Frontal cortex (tissue), 4 donors: ENCODE measurements at places on chromosomes 6 and 20. TPM values are rescaled to one million over a fixed set of nuclear protein-coding genes. Genes with fewer than 3 reads are reported as not detected.

DNA sequence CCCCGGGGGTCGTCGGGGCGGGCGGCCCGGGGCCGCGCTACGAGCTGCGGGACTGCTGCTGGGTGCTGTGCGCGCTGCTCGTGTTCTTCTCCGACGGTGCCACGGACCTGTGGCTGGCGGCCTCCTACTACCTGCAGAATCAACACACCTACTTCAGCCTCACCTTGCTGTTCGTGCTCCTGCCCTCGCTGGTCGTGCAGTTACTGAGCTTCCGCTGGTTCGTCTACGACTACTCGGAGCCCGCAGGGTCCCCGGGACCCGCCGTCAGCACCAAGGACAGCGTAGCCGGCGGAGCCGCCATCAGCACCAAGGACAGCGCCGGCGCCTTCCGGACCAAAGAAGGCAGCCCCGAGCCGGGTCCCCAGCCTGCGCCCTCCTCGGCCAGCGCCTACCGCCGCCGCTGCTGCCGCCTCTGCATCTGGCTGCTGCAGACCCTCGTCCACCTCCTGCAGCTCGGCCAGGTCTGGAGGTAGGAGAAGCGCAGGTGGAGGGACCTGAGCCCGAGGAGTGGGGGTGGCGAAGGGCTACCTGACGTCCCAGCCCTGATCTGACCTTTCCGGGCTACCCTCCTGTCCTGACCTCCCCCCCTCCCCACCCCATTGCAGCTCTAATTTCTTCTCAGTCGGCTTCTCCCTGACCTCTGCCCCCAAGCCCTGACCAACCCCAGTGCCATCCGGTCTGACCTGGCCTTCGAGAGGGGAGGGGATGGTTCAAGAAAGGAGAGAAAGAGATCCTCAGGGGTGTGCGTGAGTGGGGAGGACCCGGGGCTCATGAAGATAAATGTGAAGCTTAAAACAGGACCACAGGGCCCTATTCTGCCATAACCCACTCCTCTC is 558 bp downstream of the XKR7 start:
- peak; percentile 91 for DNase-seq

Gene HS3ST5
- total RNA-seq = 13.9 TPM

DNA sequence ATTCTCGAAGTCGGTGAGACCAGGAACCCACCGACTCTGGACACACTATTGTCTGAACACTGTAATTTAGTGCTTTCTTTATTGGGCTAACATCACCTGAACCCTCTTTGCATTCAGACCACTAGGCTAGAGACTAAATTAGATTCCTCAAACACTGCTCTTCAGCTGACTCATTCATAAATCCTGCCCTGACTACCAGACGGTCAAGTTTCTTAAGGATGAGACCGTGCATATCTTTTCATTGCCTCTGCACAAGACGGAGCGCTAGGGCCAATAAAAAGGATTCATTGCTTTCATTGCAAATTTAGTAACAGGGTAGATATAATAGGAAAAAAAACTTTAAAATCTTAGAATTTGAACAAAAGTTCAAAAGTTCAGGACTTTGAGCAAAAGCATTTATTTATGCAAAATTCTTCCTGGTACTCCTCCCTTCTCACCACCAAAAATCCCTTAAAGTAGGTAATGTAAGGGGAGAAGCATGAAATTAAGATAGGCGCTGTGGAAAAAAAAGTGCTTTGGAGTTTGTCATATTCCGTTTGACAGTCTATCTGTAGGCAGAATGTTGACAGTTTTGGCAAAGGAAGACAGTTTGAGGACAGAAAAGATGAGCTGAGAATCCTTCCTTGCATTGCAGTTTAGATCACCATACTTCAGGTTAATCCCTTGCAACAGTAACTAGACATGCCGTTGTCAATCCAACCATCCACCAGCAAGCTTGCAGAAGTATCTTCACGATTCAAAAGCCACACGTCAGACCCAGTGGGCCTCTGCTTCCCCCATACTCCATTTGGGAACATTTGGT is 328.6 kb upstream of the JARID2 start:
- no peak for DNase-seq

GRCh38 chr6:85405175-85405852 is 44.6 kb upstream of the NT5E start:
- no peak for DNase-seq

Gene PRSS35
- 2.0 TPM for total RNA-seq

Gene SAMD3
- total RNA-seq = 18.3 TPM

- DNase-seq = no peak
Measured at GRCh38 chr20:57552471-57552870, 8.4 kb upstream of the PCK1 start.

Gene PPP1R3G
- total RNA-seq = 1.6 TPM

Gene EYS
- total RNA-seq = 2.0 TPM

DNA sequence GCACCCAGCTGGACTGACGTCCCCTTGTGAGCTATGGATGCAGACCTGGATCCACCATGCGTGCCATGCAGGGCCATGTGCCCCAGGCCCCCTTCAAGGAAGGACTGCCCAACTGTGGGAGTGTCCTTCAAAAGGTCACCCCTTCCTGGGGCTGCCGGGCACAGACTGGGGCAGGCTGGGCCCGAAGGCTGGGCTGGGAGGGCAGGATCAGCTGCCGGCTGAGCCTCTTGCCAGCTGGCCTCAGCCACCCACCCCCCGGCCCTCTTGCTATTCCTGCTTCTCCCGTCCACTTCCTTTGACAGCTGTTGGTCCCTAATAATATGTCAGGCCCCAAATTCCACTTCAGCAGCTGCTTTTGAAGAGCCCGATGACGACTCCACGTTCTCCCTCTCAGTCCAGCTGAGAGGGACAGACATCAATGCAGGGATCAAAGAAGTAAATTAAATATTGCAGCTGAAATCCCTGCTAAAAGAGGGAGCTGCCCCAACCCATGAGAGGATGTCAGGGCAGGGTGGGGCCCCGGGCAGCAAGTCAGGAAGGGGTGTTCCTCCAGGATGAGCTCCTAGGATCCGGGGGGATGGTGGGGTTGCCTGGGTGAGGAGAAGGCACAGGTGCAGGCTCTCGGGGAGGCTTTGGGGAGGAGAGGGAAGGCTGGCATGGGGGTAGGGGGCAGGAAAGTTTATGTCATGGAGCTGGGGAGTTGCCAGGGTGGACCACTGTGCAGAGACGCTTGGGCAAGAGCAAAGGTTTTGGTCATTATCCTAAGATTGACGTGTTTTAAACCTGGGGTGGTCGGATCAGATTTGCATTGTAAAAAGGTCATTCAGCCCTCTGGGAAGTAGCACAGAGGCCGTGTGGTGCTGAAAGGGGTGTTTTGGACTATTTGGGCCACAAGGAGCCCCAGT is 185.0 kb downstream of the ANKRD60 start:
- DNase-seq = no peak

Gene TTLL9
- total RNA-seq = 1.2 TPM

Gene ELOVL2
- 55.4 TPM for total RNA-seq

- DNase-seq = no peak
Measured at GRCh38 chr6:78598966-78599365, 268.4 kb upstream of the IRAK1BP1 start.

DNA sequence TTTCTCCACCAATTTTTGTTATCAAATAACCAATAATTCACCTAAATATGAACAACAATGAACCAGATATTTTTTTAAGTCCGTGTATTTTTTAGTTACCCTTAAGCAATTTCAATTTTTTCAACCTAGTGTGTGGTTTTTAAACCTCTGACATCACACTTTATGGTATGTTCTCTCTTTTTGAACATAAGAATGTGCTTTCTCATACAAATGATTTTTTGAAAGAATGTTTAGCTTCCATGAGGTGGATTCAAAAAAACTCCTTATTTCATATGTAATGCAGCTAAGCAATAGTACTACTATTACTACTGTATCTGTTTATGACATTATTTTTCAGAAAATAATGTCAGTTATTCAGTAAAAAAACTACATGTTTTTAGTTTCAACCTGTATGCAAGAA is 19.4 kb upstream of the MEI4 start:
- DNase-seq = no peak

DNA sequence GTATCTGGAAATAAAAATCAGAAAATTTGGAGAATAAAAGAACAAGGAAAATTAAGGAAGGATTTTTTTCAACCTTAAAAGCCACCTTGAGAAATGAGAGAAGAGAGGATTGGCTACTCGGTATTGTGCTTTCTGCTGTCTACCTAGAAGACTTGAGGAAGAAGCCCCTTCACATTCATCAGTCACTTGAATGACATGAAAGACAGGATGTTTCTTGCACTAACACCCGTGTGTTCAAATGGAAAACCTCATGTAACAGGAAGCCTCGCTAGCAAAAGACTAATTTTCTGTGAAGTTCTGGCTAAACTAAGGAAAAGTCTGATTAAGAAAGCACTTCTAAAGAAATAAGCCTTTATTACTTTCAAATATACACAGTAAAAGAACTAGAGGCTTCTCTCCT is 69.9 kb downstream of the OLIG3 start:
- DNase-seq = no peak

- no peak for DNase-seq
Measured at GRCh38 chr20:58978351-58979190, 2.5 kb upstream of the NELFCD start.

Gene DNMT3B
- 6.5 TPM for total RNA-seq

- DNase-seq = no peak
Measured at GRCh38 chr6:39707962-39708683, 17.1 kb downstream of the KIF6 start.

DNA sequence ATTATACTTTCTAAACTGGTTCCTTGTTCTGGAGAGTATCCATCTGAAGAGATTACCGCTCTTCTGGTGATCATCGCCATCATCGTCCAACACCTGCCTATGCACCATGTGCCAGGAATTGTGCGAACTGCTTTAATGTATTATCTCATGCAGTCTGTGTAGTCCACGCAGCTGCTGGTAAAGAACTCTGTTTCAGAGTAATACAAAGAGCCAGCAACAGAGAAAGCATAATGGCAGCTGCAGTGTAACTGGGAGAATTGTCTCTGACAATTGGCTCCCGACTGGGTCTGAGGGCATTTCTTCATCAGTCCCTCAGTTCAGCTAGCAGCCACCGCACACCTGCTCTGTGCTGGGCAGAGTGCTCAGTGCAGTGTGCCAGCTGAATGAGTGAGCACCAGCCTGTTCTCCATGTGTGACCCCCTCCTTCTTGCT is 383.4 kb downstream of the GRIK2 start:
- no peak for DNase-seq

Gene GJA10
- not detected for total RNA-seq

DNA sequence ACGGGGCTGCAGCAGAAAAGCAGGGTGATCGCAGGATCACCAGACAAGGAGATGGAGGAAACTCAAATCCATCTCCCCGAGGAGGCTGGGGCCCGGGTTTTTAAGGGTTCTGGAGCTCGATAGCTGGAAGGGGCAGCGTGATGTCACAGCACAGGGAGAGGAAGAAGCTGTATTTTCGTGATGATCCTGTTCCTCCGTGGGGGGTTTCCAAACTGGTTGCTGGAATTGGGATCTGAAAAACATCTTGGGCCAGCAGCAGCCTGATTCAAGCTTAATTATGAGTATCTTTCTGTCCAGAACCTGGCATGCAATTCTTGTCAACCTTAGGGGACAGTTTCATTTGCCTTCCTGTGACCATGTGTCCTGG is 4.1 kb downstream of the CST7 start:
- DNase-seq = no peak

Gene FAXC
- total RNA-seq = 41.6 TPM

GRCh38 chr20:38343311-38344106 is 2.8 kb upstream of the LBP start:
- DNase-seq = no peak

DNA sequence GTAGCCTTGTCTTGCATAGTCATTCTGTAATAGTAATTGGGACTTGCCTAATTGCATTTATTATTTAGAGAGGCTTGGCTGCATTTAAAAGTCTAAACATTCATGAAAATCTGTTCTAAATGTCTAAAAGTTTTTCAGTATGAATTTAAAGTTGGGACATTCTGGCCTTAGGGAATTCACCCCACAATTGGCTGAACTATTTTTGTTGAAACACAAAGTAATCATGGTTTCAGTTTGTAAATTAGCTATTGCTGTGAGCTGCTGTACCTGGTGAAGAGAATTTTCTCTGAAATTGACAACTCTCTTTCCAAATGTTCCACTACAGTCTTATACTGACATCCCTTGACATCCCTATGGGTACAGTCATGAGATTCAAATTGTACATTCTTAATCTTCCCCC is 253.0 kb downstream of the FARS2 start:
- DNase-seq = no peak

- no peak for DNase-seq
Measured at GRCh38 chr20:24746351-24746685, 202.8 kb upstream of the CST7 start.

GRCh38 chr20:36593347-36593929 is 12.1 kb upstream of the RAB5IF start:
- DNase-seq = no peak

Gene SLC17A3
- total RNA-seq = not detected

GRCh38 chr6:17032590-17032987 is 69.3 kb upstream of the STMND1 start:
- DNase-seq = no peak

Gene TP53TG5
- total RNA-seq = not detected

- no peak for DNase-seq
Measured at GRCh38 chr6:6331946-6332601, 11.6 kb upstream of the F13A1 start.

DNA sequence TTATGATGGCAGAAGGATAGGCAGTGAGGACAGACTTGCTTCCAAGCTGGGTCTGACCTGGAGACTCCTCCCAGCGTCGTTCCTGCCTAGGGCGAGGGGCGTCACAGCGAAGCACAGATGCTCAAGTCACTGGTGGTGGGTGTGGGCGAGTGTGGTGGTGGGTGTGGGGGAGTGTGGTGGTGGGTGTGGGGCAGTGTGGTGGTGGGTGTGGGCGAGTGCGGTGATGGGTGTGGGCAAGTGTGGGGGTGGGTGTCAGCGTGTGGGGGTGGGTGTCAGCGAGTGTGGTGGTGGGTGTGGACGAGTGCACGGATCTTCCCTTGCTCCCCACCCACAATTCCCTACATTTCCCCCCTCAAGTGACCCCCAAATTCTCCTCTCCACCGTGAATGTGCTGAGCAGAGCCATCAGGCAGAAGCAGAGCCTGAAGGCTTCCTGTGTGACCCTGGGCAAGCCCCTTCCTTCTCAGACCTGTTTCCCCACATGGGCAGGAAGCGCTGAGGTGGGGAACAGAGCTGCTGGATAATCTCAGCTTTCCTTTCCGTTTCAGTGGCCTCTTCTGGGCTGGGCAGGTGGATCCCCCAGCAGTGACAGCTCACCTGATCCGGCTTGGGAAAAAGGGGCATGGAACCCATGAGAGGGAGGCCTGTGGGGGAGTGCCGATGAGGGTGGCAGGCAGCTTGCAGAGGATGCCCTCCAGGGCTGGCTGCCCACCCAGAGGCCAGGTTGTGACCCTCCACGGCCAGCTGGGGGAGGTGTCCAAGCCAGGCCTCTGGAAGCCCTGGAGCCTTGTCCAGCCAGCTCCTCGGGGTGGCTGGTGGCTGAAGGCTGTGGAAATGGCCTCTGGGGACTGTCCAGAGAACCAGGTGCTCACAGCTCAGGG is 42.9 kb downstream of the RSPO4 start:
- no peak for DNase-seq

Gene DNAH8
- total RNA-seq = under 0.01 TPM

GRCh38 chr6:84772428-84773132 is 8.2 kb upstream of the TBX18 start:
- no peak for DNase-seq

Gene BHLHE23
- not detected for total RNA-seq

Gene PFDN6
- total RNA-seq = 31.0 TPM

Gene CRISP1
- not detected for total RNA-seq
